Foreskin keratinocyte (primary cell): ENCODE measurements at places on chromosomes 2 and 18. TPM values are rescaled to one million over a fixed set of nuclear protein-coding genes. Genes with fewer than 3 reads are reported as not detected.
A peak's percentile ranks its signal among the peaks of the same experiment; 100 is the strongest.

DNA sequence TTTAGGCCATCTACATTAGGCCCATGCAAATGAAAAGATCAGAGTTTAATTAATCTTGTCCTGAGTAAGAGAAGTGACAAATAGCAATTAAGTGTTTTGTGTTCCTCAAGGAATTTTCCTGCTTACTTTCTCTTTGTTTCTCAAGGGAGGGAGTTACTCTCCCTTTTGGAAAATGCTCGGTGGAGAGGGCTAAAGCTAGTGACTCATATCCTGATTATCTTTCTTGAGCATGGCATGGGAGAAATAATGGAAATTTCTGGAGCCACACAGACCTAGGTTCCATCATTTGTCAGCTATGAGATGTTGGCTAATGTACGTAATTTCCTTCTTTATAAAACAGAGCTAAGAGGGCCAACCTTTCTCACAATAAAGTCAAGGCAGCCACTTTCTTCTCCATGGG, 177.1 kb downstream of the ETAA1 start:
- DNase-seq: peak; percentile 46

- DNase-seq: no peak
Measured at GRCh38 chr2:126381091-126381490, 274.9 kb upstream of the GYPC start.

GRCh38 chr2:233799087-233799665, 21.0 kb downstream of the MROH2A start:
- DNase-seq: no peak

DNA sequence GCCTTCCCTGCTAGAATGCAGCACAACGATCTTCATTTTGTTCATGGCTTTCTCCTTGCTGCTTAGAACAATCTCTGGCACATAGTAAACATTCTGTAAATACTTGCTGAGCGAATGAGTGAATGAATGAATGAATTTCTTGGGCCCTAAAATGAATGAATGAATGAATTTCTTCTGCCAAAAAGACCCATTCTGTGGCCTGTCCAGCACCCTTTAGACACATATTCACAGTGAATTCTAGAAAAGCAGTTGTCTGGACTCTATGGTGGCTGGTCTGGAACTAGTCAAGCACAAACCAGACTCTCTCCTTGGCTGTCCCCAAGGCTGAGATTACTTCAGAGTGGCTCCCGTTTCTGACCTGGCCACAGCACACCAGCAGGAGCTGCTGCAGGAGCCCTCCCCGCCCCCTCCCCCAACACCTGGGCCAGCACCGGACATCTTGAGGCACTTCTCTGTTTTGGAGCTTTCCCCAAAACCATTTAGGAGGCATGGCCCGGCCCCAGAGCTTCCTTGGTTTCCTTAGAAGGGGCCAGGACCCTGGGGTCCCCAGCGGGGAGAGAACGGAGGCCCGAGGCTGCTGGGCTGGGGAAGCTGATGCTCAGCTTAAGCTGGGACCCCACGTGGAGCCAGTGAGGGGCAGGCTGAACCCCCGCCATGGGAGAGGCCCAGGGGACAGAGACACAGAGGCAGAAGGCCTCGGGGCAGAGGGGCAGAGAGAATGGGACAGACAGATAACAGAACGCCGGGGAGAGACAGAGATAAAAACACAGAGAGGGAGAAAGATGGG, 159.0 kb downstream of the ZFP36L2 start:
- no peak for DNase-seq

- DNase-seq: peak; percentile 90
Measured at GRCh38 chr2:216371721-216372702, at the start of gene MARCHF4. MARCHF4 (minus strand) TSS chr2:216372483; CDS start chr2:216370260, 2,223 bp downstream.

DNA sequence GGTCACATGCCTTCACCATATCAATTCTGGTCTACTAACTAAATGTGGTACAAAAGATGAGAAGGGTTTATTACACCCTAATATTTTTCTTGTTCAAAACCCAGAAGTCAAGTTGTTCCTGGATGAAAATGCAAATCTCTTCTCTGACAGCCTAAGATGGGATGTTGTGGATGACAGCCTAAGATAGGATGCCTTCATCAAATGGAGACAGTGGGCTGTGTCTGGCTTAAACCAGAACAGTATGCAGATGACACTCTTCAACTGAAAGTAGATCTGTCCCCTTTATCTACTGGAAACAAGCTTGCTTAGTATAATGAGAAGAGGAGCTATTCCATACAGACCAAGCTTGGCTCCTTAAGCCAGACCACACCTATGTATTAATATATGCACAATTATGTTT, 17.7 kb downstream of the NXPH2 start:
- no peak for DNase-seq

DNA sequence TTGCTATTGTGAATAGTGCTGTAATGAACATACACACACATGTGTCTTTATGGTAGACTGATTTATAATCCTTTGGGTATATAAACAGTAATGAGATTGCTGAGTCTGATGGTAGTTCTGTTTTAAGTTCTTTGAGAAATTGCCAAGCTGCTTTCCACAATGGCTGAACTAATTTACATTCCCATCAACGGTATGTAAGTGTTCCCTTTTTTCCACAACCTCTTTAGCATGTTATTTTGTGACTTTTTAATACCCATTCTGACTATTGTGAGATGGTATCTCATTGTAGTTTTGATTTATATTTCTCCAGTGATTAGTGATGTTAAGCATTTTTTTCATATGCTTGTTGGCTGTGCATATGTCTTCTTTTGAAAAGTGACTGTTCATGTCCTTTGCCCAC, 86.7 kb downstream of the TTC27 start:
- no peak for DNase-seq

DNA sequence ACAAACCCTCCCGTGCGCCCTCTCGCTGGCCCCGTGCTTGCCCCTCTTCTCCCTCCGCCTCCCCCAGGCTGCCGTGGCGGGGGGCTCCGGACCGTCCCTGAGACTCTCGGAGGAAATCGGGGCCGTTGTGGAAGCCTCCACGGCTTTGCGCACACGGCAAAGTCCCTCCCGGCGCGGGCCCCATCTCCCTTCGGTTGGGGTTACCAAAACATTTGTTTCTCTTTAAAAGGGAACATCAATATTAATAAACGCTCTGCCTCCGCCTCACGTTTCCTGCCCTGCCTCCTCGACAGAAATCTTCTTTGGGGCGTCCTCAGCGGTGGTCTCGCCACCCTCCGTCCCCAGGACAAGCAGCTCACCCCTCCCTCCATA, 3.8 kb downstream of the PAX3 start:
- no peak for DNase-seq

DNA sequence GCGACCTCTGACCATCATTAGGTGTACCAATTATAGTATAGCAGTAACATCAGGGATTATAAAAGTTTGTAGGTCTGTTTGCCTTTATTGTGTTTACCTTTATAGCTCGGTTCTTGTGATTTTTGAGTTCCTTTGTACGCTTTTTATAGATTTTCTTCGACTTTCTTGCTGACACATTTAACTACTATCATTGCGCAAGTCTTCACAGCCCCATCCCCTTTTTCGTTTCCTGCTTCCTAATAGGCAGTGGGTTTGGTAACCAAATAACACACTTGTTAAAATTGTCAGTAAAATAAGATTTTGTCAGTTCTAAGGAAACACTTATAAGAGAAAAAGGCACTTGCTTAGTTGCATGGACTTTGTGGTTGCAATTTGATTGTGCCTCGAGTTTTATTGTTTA, 541.5 kb downstream of the LRP1B start:
- no peak for DNase-seq

- no peak for DNase-seq
Measured at GRCh38 chr2:45780541-45781463, 129.3 kb downstream of the PRKCE start.

- no peak for DNase-seq
Measured at GRCh38 chr2:165563468-165564225, 94.1 kb downstream of the CSRNP3 start.

- DNase-seq: no peak
Measured at GRCh38 chr2:95729597-95729955, 137.8 kb downstream of the TRIM43 start.

GRCh38 chr2:64675860-64676259, 22.1 kb upstream of the SERTAD2 start:
- DNase-seq: peak; percentile 48

- DNase-seq: no peak
Measured at GRCh38 chr18:42929857-42930256, 185.6 kb downstream of the RIT2 start.

DNA sequence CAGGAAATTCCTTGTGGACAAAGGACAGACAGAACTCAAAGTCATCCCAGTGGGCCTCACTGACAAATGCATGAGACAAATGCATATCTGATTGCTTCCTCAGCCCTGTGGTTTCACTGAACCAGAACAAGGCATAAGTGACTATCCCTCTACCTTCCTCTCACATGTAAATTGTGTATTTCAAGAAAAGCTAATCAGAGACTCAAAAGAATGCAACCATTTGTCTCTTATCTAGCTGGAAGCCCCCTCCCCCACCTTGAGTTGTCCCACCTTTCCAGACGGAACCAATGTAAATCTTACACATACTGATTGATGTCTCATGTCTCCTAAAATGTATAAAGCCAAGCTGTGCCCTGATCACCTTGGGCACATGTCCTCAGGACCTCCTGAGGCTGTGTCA, 102.0 kb upstream of the TMEM200C start:
- no peak for DNase-seq

GRCh38 chr2:51921076-51921475, 889.1 kb upstream of the NRXN1 start:
- no peak for DNase-seq

DNA sequence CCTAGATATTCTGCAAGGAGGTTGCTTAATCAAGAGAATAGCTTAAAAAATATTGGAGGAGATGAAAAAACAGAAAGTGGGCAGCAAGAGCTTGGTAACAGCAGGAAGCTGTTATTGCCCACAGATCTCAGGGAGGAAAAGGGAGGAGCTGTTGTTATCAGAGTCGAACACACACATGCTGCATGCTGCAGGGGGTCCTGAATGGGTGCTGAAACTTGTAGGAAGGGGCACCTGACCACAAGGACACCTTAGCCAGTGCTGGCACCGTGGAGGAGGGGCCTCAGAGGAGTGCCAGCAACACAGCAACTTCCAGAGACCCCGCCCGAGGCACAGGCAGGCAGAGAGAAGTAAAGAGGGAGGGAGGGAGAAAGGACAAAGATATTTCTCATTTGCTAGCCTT, 332.9 kb downstream of the SOCS6 start:
- DNase-seq: no peak

GRCh38 chr2:124025171-124025580, at the start of gene CNTNAP5:
CNTNAP5 (plus strand) TSS chr2:124025287; CDS start chr2:124025651, 364 bp downstream.
- peak; percentile 4 for DNase-seq

DNA sequence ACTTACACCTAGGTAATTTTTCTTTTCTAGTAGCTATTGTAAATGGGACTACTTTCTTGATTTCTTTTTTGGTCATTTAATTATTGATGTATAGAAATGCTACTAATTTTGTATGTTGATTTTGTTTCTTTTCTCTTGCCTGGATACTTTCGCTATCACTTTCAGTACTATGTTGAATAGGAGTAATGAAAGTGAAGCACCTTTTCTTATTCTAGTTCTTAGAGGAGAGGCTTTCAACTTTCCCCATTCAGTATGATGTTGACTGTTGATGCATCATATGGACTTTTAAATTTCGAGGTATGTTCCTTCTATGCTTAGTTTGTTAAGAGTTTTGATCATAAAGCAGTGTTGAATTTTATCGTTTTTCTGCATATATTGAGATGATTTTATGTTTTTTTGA, 142.5 kb downstream of the CDH19 start:
- DNase-seq: no peak

- DNase-seq: no peak
Measured at GRCh38 chr2:229955663-229956062, 33.4 kb downstream of the FBXO36 start.

- no peak for DNase-seq
Measured at GRCh38 chr2:130842770-130843169, 6.1 kb downstream of the ARHGEF4 start.

- no peak for DNase-seq
Measured at GRCh38 chr2:127408807-127409099, 9.5 kb upstream of the PROC start.

GRCh38 chr2:11967946-11968465, 221.6 kb downstream of the LPIN1 start:
- DNase-seq: peak; percentile 92

- peak; percentile 72 for DNase-seq
Measured at GRCh38 chr2:200609028-200609614, 23.3 kb downstream of the AOX1 start.

GRCh38 chr2:218857371-218858137, 2.1 kb upstream of the WNT6 start:
- no peak for DNase-seq

The TFCP2L1 gene
- 13.5 and 13.8 TPM in 2 replicates for total RNA-seq

The CNRIP1 gene
- total RNA-seq: 0.11 TPM in 1 of 2 replicates, not detected in the other

The MC4R gene
- total RNA-seq: not detected in 2 replicates

The AUP1 gene
- total RNA-seq: 138 and 144 TPM in 2 replicates

The DSC1 gene
- total RNA-seq: 0.35 and 0.44 TPM in 2 replicates

The CFC1 gene
- total RNA-seq: not detected in 2 replicates

The INPP5D gene
- total RNA-seq: 21.8 and 25.5 TPM in 2 replicates

The SCN9A gene
- total RNA-seq: 0.39 and 0.85 TPM in 2 replicates

The ITGB6 gene
- total RNA-seq: 41.2 and 113 TPM in 2 replicates
